ENCODE measurements at places on chromosomes 6 and 20.

- DNase-seq, result no peak
These were observed 153.1 kb downstream of the EPHA7 start for GRCh38 chr6:93266116-93266817.

- peak; percentile 74 for DNase-seq
These were observed 33.6 kb downstream of the GFOD1 start for GRCh38 chr6:13453771-13454251.

- peak; percentile 11 for DNase-seq
These were observed 16.1 kb upstream of the ZNF292 start for GRCh38 chr6:87139236-87139635.

- no peak for DNase-seq
These were observed 311.2 kb upstream of the OPRM1 start for GRCh38 chr6:153727885-153728284.

DNA sequence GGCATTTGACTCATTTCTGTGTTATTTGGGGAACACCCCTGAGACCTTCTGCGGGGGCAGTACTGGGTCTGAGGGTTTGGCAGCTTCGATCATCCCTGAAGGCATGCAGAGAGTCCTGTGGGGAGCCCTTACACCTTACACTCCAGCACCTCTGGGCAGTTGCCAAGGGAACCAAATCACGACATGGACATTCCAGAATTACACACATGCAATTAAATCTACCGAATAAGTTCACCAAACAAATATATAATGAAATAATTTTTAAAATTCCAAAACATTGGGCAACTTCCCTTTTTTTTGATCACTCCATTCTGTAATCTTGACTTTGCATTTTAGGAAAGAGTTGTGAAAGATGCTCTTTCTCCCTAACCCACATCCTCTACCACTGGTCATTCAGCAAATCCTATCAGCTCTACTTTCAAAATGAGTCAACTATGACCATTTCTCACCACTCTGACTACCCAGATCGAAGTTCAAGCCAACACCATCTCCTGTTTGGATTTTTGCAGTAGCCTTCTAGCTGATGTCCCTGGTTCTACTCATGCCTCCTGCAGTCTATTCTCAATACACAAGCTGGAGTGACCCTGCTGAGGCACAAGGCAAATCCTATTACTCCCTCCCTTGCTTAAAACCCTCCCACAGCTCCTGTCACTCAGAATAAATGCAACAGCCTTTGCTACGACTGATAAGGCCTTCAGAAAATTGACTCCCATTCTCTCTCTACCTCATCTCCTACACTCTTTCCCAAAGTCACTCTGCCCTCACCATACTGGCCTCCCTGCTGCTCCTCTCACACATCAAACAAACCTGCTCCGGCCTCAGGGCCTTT lies 533.3 kb downstream of the HACE1 start:
- no peak for DNase-seq
